ENCODE measurements at places on chromosomes 7 and 10.

- no peak for DNase-seq
These were observed 3.1 kb upstream of the ASIC3 start for GRCh38 chr7:151045262-151045661.

GRCh38 chr10:110758898-110759297 is 112.8 kb upstream of the PDCD4 start:
- DNase-seq, result no peak

DNA sequence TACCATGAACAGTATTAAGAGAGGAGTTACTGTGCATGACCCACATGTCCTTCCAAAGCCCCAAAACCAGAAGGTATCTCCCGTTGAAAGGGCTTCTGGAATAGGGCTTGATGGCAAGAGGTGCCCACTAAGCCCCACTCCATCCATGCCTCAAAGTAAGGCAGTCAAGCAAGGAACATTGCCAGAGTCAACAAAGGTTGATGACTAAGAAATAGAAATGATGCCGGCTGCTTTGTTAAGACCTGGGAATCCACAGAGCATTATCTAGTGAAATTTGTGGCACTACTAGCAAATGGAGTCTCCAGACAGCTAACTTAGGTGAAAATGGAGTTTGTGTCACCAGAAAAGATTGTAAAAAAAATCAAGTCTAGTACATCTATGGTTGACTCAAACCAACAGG is 6.2 kb downstream of the SFR1 start:
- DNase-seq, result no peak

- DNase-seq, result no peak
These were observed 44.1 kb upstream of the MSRB2 start for GRCh38 chr10:23051278-23051677.
